ENCODE measurements at places on chromosomes 7 and 10.

DNA sequence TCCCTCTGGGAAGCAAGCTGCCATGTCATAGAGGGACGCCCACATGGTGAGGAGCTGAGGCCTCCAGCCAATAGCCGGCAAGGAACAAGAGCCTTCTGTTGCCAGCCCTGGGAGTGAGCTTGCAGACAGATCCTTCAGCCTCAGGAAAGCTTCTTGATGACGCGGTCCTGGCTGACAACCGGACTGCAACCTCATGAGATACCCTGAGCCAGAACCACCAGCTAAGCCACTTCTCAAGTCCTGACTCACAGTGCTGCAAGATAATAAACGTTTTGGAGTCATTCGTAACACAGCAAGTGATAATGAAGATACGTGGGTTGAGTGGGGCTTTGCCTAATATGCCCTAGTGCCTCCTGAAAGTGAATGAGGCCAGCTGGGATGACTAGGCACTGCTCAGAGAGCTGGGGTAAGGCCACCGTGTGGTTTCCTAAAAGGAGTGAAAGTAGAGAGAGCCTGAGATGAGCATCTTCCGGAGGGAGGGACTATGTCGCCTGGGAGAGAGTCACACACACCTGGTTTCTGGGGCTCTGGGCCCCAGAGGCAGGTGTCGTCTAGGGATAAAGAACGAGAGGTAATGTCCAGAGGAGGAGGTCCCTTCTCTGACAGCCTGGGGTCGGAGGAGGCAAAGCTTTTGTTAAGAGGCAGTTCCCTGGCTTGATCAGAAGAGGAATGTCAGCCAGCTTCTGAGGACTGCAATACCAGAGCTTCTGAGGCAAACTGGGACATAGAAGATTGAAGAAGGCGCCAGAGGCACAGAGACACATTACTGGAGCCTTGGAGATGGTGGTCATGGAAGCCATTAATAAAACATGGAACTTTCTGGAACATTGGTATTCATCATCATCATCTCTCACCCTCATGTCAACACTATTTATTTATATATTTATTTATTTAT, 53.6 kb downstream of the PYROXD2 start:
- peak; percentile 65 for DNase-seq

DNA sequence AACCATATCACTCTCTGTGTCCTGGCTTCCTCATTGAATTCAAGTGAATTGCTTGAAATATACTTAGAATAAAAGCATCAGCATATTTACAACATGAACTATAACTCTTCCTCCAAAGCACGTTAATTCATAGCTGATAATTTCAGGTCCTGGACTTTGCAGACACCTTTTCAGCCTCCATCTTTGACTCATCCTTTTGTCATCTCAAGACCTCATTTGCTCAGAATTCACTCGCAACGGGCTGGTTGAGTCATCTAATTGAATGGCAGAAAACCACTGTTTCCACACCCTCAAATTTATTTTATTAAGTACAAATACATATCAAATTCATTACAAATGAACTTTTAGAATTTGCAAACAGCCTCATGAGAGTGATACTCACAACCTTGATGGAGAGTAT, 545.7 kb downstream of the GATA3 start:
- no peak for DNase-seq

DNA sequence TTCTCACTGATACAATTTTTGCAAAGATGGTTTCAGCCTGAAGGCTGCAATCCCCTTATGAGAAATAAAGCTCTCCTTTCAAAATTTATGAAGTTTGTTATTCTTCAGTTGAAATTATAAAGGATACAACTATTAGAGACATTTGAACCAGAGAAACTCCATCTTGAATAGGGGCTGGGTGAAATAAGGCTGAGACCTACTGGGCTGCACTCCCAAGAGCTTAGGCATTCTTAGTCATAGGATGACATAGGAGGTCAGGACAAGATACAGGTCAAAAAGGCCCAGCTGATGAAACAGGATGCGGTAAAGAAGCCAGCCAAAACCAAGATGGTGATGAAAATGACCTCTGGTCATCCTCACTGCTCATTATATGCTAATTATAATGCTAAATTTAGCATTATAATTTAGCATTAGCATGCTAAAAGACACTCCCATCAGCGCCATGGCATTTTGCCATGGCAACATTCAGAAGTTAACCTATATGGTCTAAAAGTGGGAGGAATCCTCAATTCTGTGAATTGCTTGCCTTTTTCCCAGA, 22.4 kb upstream of the IFIT1B start:
- DNase-seq: no peak

- no peak for DNase-seq
These were observed 19.2 kb upstream of the NCAPG2 start for GRCh38 chr7:158723714-158724385.

DNA sequence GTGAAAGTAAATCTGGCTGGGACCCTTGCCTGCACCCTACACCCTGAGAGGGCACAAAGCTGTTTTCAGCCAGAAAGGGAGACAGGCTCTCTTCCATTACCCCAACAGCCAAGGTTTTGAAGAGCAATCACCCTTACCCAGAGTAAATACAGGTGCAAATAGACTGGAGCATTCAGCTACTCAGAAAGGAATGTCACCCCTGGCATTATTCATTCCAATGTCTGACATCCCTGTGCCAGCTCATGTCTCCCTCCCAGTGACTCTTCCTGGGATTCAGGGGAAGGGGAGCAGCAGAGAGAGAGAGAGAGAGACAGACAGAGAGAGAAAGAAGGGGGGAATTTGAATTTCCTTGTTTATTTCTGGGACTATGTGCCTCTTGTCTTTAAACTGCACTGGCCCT, 611.8 kb downstream of the SORCS3 start:
- DNase-seq: no peak

GRCh38 chr10:77248104-77248790, 389.4 kb downstream of the KCNMA1 start:
- no peak for DNase-seq

GRCh38 chr10:114855776-114856543, 34.4 kb downstream of the FHIP2A start:
- DNase-seq: no peak

DNA sequence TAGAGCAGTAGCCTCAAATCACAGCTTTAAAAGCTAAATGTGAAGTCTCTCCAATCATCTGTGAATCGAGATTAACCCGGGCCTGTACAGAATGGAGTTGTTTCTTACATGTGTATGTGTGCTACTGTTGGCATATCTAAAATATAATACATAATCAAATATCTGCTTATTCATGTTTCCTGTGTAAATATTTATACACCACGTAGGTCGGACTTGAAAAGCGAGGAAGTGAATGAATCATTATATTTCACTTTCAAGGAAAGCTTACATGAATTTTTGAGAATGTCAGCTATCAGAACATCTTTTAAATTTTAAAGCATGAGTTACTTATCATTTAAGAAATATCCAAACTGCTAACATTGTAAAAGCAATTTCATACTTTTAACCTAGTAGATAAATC, 233.3 kb downstream of the SLC25A13 start:
- DNase-seq: no peak

DNA sequence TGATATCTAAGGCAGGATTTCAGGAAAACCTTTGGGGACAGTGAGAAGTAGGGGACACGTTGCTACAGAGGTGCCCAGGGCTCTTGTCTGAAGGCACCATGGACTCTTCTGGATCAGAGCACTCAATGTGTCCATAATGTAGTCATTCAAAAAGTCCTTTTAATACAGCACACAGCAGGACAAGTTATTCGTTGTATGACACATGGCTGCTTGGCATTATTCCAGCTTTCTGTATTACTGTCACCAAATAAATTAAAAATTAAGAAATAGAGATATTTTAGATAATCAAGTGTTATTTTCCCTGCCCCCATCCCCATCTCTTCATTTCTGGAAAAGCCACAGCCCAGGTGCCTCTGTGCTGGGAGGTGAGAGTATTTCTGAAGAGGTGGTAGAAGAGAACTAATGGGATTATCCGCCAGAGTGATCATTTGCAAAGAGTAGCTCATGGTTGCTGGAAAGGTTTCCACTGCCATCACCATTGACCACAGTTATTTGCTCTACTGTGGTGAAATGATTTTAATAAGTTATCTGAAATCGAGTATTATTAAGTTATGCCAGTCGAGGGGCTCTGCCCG, 83.0 kb downstream of the CXCL12 start:
- no peak for DNase-seq

GRCh38 chr7:43653891-43654504, 71.1 kb downstream of the STK17A start:
- no peak for DNase-seq

DNA sequence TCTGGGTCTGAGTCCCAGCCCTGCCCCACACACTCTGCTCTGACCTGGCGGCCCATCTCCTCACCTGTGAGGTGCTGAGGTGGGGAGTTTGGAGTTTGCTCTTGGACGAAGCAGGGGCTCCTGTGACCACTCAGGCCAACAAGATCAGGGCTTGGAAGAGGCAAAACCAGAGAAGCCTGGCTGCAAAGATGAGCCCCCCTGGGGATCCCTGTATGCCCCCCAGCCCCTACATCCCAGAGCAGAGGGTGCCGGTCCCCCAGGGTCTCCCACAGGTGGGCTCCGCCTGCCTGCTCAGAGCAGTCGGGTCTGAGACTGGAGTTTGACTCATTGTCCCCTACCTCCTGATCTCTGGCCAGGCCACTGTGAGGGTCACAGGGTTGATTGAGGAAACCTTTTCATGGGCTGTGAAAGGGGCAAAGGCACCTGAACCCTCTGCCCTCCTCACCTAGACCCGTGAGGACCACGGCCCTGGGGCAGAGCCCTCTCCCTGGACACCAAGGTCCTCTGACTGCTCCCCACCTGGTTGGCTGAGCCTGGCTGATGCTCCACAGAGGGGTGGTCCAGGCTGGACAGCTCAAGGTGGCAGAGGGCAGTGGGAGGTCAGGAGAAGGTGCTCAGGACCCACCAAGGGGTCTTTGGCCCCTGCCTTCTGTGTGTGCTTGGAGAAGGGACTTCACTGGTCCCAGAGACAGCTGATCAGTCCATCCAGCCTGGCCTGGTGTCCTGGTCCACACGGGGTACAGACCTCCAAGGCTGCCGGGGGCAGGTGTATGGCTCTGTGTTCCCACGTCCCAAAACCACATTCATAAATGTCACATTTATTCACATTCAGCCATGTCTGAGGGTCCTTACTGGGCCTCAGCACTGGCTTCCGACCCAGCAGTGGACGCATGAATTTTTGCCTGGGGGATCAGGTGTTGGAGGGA, 9.1 kb upstream of the SCART1 start:
- no peak for DNase-seq

DNA sequence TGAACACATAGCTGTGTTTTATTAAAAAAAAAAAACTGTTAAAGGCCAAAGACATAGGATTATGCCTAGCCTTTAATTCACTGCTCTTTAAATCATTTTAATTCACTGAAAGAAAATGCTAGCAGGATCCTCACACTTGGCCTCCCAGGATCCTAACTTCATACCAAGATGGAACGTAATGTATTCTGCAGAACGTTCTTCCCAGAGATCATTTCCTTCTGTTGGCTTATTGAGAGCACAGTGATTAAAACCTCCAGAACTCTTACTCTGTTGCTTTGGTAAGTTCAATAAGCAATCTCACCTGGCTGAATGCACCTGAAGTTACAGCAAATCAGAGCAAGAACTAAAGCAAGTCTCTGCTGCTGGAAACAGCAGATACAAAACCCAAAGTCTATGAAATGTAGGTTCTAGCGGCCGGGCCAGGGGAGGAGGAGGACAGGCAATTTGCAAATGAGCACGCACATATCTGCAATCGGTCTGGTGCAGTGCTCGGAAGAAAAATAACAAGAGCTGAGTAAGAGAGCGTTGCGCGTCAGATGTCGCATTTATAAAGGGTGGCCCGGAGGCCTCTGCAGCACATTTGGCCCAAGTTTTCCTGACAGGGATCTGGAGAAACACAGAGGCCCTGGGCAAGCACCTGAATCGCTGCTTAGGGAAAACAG, 193.9 kb downstream of the FAM107B start:
- DNase-seq: no peak

GRCh38 chr7:151725844-151726651, 150.9 kb downstream of the PRKAG2 start:
- DNase-seq: no peak

- no peak for DNase-seq
These were observed 531.6 kb upstream of the IGFBP3 start for GRCh38 chr7:46452561-46453135.

DNA sequence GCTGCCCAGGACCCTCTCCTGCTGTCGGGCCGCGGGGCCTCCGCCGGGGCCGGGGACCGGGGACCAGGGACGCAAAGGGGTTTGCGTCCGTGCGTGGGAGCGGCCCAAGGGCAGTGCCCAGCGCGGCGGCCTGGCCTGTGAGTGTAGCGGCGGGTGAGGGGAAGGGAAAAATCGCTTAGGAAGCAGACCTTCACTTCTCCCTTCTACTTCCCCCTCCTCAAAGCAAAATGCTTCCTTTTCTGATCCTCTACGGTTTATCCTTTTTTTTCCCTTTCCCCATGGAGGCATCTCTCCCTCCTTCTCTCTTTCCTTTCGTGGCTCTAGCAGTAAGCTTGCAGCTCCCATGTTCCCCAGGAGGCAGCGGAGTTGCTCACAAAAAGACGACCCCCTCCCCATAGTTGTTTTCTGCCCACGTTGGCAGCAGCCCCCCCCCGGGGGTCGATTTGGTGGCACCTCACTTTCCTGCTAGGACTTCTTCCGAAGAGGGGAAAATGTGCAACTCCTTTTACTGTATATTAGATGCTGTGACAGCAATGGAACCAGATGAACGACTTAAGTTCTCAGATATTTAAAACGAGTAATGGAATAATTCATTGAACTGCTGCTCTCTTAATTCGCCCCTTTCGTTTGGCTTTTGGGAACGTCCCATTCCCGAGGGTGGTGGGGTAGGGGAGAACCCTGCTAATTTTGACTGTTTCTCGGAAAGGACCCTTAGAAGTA, 724 bp downstream of the CAPZA2 start:
- peak; percentile 21 for DNase-seq

- DNase-seq: no peak
These were observed 1.8 kb downstream of the STARD3NL start for GRCh38 chr7:38179776-38180226.

DNA sequence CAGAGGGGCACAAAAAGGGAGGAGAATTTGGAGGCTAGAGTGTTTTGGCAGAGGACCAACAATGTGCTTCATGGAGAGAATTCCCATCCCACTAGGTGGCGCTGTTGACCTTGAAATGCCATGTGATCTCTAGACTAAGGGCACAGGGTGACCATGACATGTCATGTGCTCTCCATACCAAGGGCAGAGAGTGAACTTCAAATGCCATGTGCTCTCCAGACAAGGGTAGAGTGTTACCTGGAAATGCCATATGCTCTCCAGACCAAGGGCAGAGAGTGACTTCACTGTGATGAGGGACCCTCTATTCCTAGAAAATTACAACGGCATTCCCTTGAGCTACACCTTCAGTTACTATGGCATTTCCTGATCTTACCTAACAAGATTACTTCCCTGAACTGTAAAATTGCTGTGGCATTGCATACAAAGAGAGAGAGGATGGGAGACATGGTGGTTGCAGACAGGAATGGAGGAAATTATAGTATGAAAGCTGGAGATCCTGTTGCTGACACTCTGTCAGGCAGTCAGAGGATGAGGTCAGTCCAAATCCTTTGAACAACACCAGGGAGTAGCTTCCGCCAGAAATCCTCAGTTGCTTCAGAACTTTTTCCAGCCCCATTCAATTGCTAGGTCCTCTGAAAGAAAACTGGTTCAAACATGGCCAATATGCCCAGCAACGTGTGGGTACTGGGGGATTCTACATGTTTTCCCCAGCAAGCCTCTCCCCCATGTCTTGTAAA, 60.9 kb upstream of the ACSM6 start:
- peak; percentile 15 for DNase-seq

- DNase-seq: peak; percentile 13
These were observed 114.0 kb upstream of the COBL start for GRCh38 chr7:51430480-51431086.

- DNase-seq: no peak
These were observed 19.4 kb upstream of the KNDC1 start for GRCh38 chr10:133140417-133141143.

- DNase-seq: no peak
These were observed 81.9 kb downstream of the KCNMA1 start for GRCh38 chr10:77555591-77556212.
